ENCODE measurements at places on chromosomes 16 and 17.
A peak's percentile ranks its signal among the peaks of the same experiment; 100 is the strongest.

- no peak for DNase-seq
Observed at GRCh38 chr17:50798424-50799288, 31.3 kb upstream of the ANKRD40CL start.

DNA sequence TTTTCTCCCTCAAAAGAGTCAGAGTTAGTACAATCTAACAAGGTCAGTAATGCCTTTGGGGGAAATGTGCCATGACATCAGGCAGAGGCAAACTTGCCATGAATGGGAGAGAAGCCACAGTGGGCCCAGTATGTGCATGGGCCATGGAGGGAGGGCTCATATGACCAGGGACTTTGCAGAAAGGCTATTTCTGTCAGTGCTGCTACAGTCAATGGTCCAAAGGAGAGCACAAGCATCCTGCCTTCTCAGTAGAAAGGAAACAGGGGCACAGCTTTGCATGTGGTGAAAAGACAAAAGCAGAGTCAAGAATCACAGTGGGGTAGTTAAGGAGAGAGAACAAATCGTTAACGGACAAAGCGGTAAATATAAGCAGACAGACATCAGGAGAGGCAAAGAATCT, 11.2 kb upstream of the CORO6 start:
- no peak for DNase-seq

DNA sequence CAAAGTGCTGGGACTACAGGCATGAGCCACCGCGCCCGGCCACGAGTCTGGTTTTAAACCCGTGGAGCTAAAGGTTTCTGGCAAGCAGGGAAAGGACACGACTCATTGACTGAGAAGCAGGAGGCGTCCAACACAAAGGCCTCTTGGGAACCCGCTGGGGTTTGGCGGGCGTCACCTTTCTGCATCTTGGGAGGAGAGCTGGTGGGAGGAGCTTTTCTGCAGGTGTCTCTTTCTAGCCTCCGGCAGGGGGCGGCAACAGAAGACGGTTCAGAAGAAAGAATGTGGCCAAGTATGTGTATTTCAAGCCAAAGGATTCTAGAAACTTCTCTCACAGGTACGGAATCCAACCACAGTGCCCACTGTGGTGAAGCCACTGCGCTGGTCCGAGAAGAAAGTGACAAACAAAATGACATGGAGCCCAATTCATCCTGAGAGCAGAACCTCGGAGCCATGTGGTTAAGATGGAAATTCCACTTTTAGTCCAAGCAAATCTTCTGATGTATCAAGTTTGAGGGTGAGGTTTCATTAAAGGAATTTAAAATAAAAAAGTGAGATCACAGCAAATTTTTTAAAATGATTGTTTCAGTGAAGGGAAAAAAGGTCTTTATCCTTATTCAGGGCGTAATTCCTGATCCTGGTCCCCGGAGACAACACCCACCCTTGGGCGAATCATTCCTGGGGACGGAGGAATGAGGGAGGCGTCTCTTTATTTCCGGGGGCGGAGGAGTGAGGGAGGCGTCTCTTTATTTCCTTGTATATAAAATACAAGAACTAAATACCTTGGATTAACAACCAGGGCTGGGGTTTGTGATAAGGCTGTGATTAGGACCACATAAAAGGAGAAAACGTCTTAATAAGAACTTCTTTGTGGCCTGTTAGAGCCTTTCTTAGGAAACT, 97.6 kb downstream of the MRM3 start:
- DNase-seq = peak; percentile 65

DNA sequence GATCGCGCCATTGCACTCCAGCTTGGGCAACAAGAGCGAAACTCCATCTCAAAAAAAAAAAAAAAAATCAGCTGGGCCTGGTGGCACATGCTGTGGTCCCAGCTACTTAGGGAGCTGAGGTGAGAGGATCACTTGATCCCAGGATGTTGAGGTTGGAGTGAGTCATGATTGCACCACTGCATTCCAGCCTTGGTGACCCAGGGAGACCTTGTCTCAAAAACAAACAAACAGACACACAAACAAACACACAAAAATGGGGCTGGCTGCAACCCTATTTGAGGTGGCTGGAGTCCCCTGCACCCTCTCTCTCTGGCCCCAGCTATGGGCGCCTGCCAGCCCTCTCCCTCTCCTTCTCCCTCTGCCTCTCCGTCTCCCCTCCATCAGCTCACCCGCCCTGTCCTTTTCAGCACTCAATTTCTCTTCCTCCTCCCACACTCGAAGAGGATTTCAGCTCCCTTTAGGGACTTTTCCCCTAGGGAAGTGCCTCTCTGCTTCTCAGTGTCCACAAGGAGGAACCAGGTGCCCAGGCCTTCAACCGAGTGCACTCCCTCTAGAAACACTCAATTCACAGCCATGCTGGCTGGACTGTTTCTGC, 17.5 kb upstream of the TFAP4 start:
- no peak for DNase-seq

DNA sequence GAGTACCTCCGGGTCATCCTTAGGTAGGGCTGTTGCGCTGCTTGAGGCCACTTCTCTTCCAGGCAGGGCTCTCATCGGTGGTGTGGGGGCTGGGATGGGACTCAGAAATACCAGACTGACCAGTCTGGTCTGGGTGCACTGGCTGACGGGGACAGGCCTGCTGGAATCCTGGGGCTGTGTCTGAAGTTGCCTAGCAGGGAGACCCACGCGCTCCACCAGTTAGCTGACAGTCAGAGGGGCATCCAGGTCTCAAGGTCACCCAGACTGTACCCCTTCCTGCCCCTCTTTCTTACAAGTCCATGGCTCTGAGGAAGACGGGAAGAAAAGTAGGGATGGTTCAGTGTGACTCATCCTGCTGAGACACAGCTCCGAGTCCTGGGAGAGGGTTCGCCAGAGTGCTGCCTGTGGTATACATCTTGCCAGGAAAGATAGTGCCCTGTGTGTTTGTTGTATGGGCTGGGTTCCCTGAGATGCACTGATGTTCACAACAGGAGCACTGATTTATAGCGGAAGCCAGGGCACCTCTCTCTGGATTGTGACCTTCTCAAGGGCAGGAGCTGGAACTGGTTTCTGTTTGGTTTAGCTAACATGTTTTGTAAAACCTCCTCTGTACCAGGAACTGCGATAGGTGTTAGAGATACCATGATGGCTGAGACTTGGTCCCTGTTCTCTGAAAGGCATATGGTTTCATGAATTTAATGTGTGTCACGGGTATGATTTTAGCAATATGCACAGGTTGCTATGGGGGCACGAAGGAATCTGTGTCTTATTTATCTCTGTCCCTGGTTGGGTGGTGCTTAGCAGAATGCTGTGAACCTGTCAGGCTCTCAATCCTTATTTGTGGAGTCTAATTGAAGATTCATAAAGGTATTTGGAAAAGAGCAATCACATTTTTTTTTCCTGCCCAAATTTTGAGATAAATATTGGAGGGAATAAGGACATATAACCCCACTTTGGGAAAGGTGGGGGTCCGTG, 97.5 kb downstream of the OR1D5 start:
- no peak for DNase-seq

GRCh38 chr16:65698791-65699321, 577.0 kb upstream of the CDH11 start:
- no peak for DNase-seq

DNA sequence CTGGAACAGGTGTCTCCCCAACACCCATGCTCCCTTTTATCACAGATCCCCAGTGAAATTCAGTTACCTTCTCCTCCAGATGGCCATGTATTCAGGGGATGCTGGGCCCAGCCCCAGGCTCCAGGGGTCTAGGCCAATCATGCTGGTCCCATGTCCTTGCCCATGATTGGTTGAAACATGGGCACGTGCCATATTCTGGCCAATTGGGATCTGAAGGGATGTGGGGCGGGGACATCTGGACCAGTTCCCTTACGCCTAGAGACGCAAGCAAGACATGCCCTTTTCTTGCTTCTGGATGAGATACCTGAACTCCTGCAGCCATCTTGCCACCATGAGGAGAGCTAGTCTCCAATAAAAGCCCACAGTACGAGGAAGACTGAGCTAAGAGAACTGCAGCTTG, 31.0 kb upstream of the ST6GALNAC1 start:
- no peak for DNase-seq

GRCh38 chr17:30086896-30087295, 29.7 kb upstream of the NSRP1 start:
- DNase-seq = no peak

GRCh38 chr17:60333628-60334031, 58.3 kb downstream of the USP32 start:
- no peak for DNase-seq

DNA sequence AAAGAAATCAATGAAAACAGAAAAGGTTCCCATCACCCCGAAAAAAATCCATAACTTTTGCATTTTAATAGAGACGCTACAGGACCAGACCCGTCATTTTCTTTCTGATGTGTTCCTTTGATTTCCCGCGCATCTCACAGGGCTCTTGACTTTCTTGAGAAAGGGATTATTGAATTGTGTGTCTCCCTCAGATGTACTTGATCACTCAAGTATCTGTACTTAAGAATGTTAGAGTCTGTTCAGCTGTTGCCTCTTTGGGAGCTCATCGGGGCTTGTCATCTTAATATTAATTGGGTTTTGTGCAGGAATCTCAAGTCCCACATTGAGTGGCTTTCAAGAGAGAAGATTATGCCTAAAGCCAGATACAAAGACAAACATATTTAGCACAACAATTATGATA, 606.4 kb upstream of the SALL1 start:
- no peak for DNase-seq

GRCh38 chr17:42042598-42043319, 7.6 kb downstream of the C17orf113 start:
- no peak for DNase-seq

DNA sequence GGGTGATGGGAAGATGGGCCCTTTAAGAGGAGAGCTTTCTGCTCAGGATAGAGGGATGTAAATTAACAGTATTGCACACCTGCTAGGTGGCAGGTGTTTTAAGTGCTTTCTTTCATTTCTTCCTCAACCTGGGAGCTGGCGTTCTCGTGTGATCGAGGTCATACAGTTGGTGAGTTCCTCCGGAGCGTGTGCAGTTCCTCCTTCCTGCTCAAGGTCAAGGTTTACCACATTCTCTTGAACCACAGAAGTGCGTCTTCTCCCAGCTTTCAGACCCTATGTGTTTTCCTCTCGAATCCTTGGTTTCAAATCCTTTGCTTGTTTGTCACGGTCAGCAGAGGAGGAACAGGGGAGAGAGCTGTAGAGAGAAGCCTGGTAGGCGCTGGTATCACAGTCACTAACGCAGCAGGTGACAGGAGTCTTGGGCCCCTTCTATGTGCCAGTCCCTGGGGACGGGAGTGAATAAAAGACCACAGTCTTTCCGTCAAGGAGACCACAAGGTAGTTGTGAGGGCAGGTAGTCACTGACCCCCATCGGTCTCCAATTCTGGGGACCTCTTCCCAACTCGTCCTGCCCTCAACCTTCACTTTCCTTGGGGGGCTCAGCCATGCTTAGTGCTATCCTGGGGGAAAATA, 791 bp downstream of the DNAI2 start:
- DNase-seq = no peak

DNA sequence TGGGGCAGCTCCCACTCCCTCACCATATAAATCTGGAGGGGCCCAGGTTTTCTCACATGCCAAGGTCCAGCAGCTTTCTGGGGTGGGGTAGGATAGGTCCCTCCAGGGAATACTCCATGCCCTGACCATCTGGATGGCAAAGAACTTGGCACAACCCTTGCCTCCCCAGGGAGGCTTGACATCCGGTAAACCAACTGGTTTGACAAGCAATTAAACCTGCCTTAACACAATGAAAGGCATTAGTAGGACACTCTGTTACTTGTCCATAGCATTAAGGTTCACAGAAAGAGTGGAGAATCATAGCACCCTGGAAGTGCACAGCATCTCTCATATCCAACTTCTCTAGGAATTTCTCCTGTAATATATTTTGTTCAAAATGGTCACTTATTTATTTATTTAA, 63.9 kb upstream of the MAF start:
- no peak for DNase-seq

DNA sequence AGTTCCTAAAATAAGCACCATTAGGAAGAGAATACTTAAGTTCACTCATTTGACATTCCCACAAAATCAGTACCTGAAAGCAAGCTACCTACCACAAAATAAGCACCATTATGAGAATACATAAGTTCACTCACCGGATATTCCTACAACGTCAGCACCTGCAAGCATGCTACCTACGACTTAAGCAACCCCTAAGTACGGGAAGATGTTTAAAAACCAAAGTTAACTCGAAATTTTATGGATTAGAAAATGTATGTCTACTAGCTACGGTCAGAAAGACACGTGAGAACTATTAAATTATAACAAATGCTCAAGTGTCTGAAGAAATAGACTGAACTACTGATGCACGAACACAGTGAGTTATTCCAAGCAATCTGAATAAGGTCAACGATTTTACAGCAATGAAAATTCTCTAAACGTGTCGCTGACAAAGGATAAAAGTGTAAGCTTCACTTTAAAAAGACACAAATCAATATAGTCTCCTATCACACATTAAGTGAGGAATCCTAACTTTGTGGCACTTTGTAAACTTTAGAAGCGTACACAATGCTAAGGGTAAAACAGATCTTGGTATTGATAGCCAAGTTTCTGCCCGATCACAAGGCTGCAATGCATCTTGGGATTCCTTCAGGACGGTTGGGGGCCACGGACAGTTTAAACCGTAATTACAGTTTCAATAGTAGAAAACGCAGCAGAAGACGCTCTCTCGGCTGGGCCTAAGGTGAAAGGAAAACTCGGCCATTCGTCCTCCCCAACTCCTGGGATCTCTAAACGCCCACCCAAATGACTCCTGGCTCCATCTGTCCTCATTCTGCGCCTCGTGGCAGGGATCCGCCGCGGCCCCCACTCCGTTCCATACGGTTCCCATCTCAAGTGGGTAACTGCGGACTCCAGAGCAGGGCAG, 1.3 kb downstream of the GSPT1 start:
- peak; percentile 56 for DNase-seq

DNA sequence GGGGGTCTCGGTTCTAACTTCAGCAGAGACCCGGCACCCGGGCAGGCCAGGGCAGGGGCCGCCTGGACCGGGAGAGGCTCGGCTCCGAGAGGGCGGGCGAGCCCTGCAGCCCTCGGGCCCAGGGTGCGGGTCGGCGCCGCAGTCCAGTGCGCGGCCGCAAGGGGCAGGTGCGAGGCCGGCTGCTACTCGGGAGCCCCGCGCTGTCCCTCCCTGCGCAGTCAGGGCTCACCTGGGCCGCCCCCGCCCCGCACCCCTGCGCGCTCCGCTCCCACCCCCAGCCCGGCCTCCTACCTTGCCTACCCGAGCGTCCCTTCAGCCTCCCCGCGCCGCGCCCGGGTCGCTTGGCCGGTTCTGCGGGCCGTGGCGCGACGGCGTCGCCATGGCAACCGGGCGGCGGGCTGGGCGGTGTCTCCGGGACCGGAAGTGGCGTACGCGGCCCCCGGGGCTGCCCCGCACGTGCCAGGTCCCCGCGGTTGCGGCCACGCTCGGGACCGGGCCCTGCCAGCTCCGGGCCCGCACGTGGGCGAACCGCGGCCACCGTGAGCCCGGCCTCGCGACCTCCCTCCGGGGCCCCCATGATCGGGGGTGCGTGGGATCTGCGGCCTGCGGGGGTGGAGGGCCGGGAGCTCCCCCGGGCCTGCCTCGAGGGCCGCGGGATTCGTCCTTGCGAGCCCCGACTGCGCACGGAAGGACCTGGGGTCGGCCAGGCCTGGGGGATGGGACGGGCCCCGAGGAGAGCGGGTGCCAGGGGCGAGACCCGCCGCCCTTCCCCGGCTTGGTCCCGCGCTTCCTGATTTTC, at the start of gene CYB561:
TSS of gene CYB561 (minus strand) at position 353 of the 799 bp plus-strand sequence. CDS start 8,759 bp downstream, outside the sequence.
- peak; percentile 78 for DNase-seq

GRCh38 chr16:88941913-88942909, 34.8 kb downstream of the CBFA2T3 start:
- DNase-seq = peak; percentile 64

GRCh38 chr16:63188086-63188771, 1152.0 kb upstream of the CDH8 start:
- DNase-seq = no peak

All from activated CD4-positive, alpha-beta T cell treated with anti-CD3 and anti-CD28 coated beads, Interleukin-2, Interleukin-6, amounts not matched to agents 100 ng/mL and 50 ng/mL, durations not matched to agents 16 hours and 8 hours (primary cell).